ENCODE measurements at places on chromosomes 13 and 19.

GRCh38 chr19:49544154-49544553, 16.4 kb downstream of the RCN3 start:
- no peak for DNase-seq
- no peak overlapping the region for H3K27ac ChIP-seq
- no peaks in the 10 kb centered on the region for H3K27me3 ChIP-seq
- H3K4me1 ChIP-seq, result no peaks in the 10 kb centered on the region

GRCh38 chr13:26787961-26788360, 27.4 kb upstream of the GPR12 start:
- H3K4me3 ChIP-seq, result no peak overlapping the region
- H3K27ac ChIP-seq, result no peak overlapping the region
- no peak for DNase-seq
- no peaks in the 10 kb centered on the region for H3K27me3 ChIP-seq
- peaks cover 12% of the 10 kb centered on the region for H3K4me1 ChIP-seq

DNA sequence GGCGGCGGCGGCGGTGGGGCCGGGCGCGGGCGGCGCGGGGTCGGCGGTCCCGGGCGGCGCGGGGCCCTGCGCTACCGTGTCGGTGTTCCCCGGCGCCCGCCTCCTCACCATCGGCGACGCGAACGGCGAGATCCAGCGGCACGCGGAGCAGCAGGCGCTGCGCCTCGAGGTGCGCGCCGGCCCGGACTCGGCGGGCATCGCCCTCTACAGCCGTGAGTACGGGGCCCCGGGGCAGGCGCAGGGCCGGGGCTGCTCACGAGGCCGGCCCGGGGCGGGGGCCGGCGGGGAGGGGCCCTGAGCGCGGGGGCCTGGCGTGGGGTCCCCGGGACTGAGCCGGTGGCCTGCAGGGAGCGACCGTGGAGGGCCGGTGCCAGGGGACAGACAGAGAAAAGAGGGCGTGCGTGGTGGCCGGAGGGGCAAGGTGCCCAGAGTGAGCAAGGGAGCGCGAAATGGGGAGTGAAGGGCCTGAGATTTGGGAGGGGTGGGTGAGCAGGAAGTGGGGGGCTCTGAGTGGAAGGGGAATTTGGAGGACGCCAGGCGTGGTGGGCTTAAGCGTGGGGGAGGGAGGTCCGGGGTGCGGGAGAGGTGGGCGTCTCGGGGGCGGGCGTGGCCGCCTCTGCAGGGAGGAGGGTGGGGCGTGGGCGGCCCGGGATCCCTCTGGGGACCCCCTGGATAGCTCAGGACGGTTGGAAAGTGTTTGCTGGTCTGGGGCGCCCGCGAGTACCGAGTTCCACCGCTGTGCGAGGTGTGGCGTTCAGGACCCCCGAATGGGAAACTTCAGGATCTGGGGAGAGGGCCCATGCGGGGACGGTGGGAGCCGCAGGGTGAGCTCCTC, 575 bp downstream of the CARM1 start:
- H3K36me3 ChIP-seq, result peaks cover 8% of the 10 kb centered on the region
- peak overlapping the region; percentile 75 for H3K27ac ChIP-seq
- H3K4me1 ChIP-seq, result peaks cover 1% of the 10 kb centered on the region
- no peaks in the 10 kb centered on the region for H3K27me3 ChIP-seq

DNA sequence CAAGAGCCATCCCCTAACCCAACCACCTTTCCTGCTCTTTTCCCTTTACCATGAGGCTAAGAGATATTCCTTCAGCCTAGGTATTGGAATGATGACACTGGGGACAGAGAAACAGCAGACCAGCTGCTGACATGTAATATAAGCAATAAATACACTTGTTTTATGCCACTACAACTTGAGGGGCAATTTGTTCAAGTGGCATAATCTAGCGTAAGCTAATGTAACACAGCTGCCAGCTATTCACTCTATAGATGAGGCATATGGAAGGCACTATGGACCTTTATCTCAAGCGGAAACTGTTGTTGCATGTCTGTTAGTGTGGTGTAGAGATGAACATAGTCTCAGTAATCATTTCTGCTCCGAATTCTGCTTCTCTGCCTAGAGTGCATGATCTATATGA, 111.1 kb downstream of the STARD13 start:
- no peaks in the 10 kb centered on the region for H3K4me1 ChIP-seq
- no peak overlapping the region for H3K4me3 ChIP-seq
- H3K36me3 ChIP-seq, result no peaks in the 10 kb centered on the region
- peaks cover 12% of the 10 kb centered on the region for H3K27me3 ChIP-seq

- no peak for DNase-seq
- peak overlapping the region; percentile 59 for H3K4me3 ChIP-seq
- H3K27ac ChIP-seq, result no peak overlapping the region
- H3K4me1 ChIP-seq, result peaks cover 12% of the 10 kb centered on the region
- H3K36me3 ChIP-seq, result no peaks in the 10 kb centered on the region
These were observed 10.1 kb upstream of the ZNF358 start for GRCh38 chr19:7505682-7506384.

DNA sequence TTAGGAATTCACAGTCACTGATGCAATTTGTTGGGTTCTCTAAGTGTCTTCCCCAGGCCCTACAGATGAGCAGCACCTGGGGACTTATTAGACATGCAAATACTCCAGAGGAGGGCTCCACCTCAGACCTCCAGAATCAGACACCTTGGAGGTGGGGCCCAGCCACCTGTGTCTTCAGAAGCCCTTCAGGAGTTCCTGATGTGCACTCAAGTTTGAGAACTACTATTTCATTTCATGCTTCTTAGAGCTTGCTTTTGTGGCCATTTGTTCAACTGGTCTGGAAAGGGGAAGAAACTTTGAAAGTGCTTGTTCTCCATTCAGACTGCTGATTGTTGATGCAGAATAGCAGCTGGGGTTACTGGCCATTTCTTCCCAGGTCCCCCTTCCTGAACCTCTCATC, 472.0 kb downstream of the COG6 start:
- no peak overlapping the region for H3K4me3 ChIP-seq
- DNase-seq, result no peak
- H3K27ac ChIP-seq, result no peak overlapping the region
- no peaks in the 10 kb centered on the region for H3K27me3 ChIP-seq

- no peak for DNase-seq
- no peak overlapping the region for H3K27ac ChIP-seq
- no peaks in the 10 kb centered on the region for H3K27me3 ChIP-seq
These were observed 485.4 kb downstream of the RFC3 start for GRCh38 chr13:34303346-34303745.

- no peak overlapping the region for H3K27ac ChIP-seq
- no peaks in the 10 kb centered on the region for H3K36me3 ChIP-seq
- no peak for DNase-seq
- H3K4me1 ChIP-seq, result no peaks in the 10 kb centered on the region
These were observed 110.1 kb downstream of the FGF14 start for GRCh38 chr13:102291587-102292218.

DNA sequence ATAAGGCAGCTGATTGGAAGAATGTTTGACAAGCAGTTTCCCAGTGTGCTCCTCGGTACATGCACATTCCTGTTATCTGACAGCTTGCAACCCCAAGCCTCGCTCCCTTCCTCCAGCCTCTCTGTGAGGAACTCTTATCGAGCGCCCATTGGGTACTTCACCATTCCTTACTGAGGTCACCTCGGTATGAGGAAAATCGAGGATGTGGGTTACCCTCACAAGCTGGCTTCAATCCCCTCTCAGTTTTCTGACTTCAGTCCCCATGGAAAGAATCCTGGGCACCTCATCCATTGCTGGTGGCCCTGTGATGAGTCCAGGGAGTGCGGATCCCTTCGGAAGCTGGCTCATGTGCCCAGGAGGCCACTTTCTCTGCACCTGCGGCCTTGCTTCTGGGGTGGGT, 17.3 kb downstream of the TEX29 start:
- H3K27ac ChIP-seq, result no peak overlapping the region
- H3K27me3 ChIP-seq, result no peaks in the 10 kb centered on the region
- H3K36me3 ChIP-seq, result no peaks in the 10 kb centered on the region
- H3K4me1 ChIP-seq, result no peaks in the 10 kb centered on the region
- no peak for DNase-seq
- no peak overlapping the region for H3K4me3 ChIP-seq

GRCh38 chr13:61128850-61129645, 286.6 kb downstream of the PCDH20 start:
- no peaks in the 10 kb centered on the region for H3K4me1 ChIP-seq
- no peaks in the 10 kb centered on the region for H3K36me3 ChIP-seq
- no peak overlapping the region for H3K27ac ChIP-seq
- H3K4me3 ChIP-seq, result no peak overlapping the region
- no peaks in the 10 kb centered on the region for H3K27me3 ChIP-seq
- DNase-seq, result no peak

- H3K4me3 ChIP-seq, result peak overlapping the region; percentile 80
- DNase-seq, result peak; percentile 58
These were observed 338 bp downstream of the SLC35E1 start for GRCh38 chr19:16571822-16572331.

DNA sequence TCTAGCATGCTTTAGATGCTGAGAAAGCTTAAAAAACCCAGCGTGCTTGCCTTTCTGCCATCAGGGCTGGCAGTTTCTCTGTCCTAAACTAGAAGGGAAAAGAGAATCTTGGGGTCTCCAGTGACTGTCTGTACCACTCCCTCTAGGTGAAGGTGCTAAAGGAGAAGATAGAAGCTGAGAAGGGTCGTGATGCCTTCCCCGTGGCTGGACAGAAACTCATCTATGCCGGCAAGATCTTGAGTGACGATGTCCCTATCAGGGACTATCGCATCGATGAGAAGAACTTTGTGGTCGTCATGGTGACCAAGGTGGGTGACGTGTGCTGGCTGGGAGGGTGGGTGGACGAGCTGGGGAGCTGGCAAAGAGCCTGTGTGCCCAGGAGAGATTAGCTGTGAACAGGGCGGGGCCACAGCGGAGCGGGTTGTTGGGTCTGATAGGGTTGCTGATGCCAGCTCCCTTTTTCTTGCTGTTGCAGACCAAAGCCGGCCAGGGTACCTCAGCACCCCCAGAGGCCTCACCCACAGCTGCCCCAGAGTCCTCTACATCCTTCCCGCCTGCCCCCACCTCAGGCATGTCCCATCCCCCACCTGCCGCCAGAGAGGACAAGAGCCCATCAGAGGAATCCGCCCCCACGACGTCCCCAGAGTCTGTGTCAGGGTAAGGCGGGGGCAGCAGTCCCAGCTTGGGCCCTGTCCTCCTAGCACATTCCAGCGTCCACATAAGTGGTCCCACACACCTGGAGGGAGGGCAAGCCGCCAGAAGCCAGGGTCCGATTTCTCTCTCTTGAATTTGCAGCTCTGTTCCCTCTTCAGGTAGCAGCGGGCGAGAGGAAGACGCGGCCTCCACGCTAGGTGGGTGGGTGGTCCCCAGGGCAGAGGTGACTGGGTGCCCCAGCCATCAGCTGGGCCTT, 2.3 kb downstream of the RAD23A start:
- no peaks in the 10 kb centered on the region for H3K4me1 ChIP-seq
- H3K27ac ChIP-seq, result no peak overlapping the region
- DNase-seq, result no peak
- no peak overlapping the region for H3K4me3 ChIP-seq
- peaks cover 65% of the 10 kb centered on the region for H3K36me3 ChIP-seq
- no peaks in the 10 kb centered on the region for H3K27me3 ChIP-seq

DNA sequence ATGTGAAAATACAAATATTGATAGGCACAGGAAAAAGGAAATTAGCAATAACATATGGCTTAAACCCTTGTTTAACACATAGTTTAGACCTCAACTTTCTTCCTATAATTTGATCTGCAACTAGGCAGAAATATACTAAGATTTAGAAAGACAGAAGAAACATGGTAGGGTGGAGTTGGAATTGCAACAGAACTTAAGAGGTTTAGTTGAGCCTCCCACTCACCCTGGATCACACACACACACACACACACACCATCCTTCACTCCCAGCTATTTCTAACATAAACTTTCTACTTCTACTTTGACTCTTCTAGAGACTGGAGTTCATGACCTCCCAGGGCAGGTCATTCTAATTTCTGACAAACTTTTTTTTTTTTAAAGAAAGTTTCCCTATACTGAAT, 47.4 kb downstream of the FLT3 start:
- 0 out of 2 replicates have a peak, but pooled peaks cover 2% of the 10 kb centered on the region for H3K4me1 ChIP-seq
- no peaks in the 10 kb centered on the region for H3K27me3 ChIP-seq
- no peak overlapping the region for H3K4me3 ChIP-seq
- no peak for DNase-seq

DNA sequence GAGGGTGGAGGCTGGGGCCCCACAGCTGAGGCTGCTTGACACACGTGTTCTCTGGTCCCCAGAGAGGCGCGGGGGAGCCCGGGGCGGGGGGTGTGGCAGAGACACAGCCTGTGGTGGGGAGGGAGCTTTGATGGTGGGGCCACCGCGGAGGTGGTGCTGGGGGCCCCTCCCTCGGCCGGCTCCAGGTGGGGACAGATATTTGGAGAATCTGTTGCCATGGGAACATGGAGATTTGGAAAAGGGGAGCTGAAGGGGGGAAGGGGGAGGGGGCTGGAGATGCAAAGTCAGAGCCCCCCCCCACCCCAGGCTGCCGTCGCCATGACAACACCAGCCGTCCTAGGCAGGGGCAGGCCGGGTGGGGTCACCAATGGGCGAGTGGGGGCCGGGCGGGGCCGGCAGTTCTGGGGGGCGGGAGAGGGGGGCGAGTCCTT, 1.2 kb downstream of the PRKCG start:
- no peaks in the 10 kb centered on the region for H3K27me3 ChIP-seq
- H3K36me3 ChIP-seq, result no peaks in the 10 kb centered on the region
- peak; percentile 70 for DNase-seq
- H3K27ac ChIP-seq, result no peak overlapping the region

DNA sequence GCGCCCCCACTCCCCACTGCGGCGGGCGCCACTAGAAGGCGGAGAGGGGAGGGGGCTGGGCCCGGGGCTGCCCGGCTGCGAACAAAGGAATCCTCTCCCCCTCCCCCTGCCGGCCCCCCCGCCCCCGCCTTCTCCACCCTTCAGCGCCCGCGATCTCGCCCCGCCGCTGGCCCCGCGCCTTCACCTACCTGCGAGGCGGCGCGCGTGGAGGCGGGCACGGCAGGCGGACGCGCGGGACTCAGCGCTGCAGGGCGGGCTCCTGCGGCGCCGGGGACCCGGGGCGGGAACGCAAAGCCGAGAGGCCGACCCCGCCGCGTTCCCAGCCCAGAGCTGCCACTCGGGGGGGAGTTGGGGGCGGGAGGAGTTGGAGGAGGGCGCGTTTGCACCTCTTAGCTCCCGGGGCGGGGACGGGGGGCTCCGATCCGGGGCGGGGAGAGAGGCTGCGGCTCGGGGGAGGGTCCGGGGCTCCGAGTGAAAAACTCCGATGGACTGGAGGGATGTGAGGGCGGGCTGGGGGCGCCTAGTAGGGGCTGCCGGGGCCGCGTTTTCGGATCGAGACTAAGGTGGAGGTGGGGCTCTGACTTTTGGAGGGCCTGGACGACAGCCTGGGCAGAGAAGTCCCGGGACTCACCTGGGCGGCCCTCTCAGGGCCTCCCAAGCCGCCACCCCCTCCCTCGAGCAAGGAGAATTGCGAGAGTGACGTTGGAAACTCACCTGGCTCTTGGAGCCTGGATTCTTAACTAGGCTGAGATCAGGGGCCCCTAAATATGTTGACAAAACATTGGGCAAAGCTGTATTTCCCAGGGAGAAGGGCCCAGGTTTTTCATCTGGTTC, at the start of gene FBN3:
Gene FBN3, minus strand, starts transcription at position 332 of the 834 bp plus-strand sequence. CDS start 2,112 bp downstream, outside the sequence.
- DNase-seq, result peak; percentile 80
- H3K36me3 ChIP-seq, result no peaks in the 10 kb centered on the region
- H3K27ac ChIP-seq, result peak within 1 kb of the TSS; percentile 76
- H3K4me3 ChIP-seq, result peak within 1 kb of the TSS; percentile 78

GRCh38 chr13:90806016-90806615, 541.4 kb upstream of the MIR17HG start:
- no peak overlapping the region for H3K4me3 ChIP-seq
- DNase-seq, result no peak
- no peaks in the 10 kb centered on the region for H3K4me1 ChIP-seq
- no peak overlapping the region for H3K27ac ChIP-seq
- H3K27me3 ChIP-seq, result no peaks in the 10 kb centered on the region
- H3K36me3 ChIP-seq, result no peaks in the 10 kb centered on the region
